Chondrocyte (in vitro differentiated cells): ENCODE measurements at places on chromosomes 2 and 18. TPM values are rescaled to one million over a fixed set of nuclear protein-coding genes. Genes with fewer than 3 reads are reported as not detected.

Gene SERPINB8
- total RNA-seq, result 10.2 to 13.6 TPM (median 12.0 TPM) in 3 replicates

Gene RBM44
- 0.48 to 0.54 TPM (median 0.50 TPM) in 3 replicates for total RNA-seq

Gene KCNF1
- total RNA-seq, result not detected in 3 replicates

Gene REG3A
- total RNA-seq, result not detected in 3 replicates

Gene RAD51AP2
- total RNA-seq, result not detected in 3 replicates

Gene HOXD3
- not detected in 3 replicates for total RNA-seq

Gene ATP8B1
- total RNA-seq, result 28.1 to 38.3 TPM (median 35.4 TPM) in 3 replicates

Gene CBLN2
- 3.5 to 3.7 TPM in 2 of 3 replicates, not detected in the other for total RNA-seq

Gene TPO
- total RNA-seq, result not detected in 3 replicates

Gene ACTG2
- total RNA-seq, result 173 to 1,480 TPM (median 1,439 TPM) in 3 replicates

Gene ASB1
- total RNA-seq, result 31.0 to 37.9 TPM (median 34.5 TPM) in 3 replicates

DNA sequence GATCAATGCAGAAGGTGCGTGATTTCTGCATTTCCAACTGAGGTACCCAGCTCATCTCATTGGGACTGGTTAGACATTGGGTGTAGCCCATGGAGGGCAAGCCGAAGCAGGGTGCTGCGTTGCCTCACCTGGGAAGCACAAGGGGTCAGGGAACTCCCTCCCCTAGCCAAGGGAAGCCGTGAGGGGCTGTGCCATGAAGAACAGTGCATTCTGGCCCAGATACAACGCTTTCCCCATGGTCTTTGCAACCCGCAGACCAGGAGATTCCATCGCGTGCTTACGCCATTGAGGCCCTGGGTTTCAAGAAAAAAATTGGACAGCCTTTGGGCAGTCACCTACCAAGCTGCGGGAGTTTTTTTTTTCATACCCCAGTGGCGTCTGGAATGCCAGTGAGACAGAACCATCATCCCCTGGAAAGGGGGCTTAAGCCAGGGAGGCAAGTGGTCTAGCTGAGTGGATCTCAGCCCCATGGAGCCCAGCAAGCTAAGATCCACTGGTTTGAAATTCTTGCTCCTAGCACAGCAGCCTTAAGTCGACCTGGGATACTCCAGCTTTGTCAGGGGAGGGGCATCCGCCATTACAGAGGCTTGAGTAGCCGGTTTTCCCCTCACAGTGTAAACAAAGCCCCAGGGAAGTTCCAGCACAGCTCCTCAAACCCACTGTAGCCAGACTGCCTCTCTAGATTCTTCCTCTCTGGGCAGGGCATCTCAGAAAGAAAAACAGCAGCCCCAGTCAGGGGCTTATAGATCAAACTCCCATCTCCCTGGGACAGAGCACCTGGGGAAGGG, 21.7 kb downstream of the TFPI start:
- H3K27ac ChIP-seq, result no peak overlapping the region
- H3K4me1 ChIP-seq, result peaks cover 43% of the 10 kb centered on the region
- H3K27me3 ChIP-seq, result no peaks in the 10 kb centered on the region

GRCh38 chr2:142991295-142991694, 113.8 kb downstream of the KYNU start:
- no peaks in the 10 kb centered on the region for H3K36me3 ChIP-seq
- H3K27me3 ChIP-seq, result no peaks in the 10 kb centered on the region
- H3K27ac ChIP-seq, result no peak overlapping the region
- H3K4me1 ChIP-seq, result peaks cover 5% of the 10 kb centered on the region

- H3K36me3 ChIP-seq, result no peaks in the 10 kb centered on the region
- no peak overlapping the region for H3K4me3 ChIP-seq
- peaks cover 41% of the 10 kb centered on the region for H3K27me3 ChIP-seq
Measured at GRCh38 chr2:121128741-121129659, 156.0 kb downstream of the TFCP2L1 start.

DNA sequence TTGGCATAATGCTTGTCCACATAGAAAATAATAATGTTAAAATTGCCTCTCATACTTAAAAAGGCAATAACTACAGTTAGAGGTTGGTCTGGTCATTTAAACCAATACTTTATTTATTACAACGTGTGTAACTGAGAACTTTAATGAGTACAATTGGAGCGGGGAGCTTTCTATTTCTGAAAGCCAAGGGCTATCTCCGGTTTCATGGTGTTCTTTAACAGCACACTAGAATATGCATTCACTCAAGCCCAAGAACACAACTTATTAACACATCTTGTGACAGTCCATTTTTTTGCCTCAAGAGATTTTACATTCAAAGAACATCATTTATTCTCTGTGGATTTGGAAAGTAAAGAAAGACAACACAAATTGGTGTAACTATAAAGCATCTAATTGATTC, 131.8 kb downstream of the KCNH7 start:
- DNase-seq, result no peak
- H3K27ac ChIP-seq, result no peak overlapping the region
- H3K4me3 ChIP-seq, result no peak overlapping the region
- H3K36me3 ChIP-seq, result no peaks in the 10 kb centered on the region
- H3K4me1 ChIP-seq, result no peaks in the 10 kb centered on the region

DNA sequence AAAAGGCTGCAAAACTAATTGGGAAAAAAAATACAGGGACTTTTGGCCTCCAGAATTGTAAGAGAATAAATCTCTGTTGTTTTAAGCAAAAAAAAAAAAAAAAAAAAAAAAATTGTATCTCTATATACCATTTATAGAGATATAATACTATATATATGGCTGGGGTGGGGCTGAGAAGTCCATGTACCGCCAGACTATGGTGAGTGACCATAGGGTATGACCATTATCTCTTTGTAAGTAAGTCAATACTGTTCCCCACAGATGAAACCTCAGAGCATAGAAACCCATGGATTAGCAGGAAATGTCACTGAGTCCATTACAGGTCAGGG, 117.1 kb upstream of the MCFD2 start:
- H3K36me3 ChIP-seq, result peaks cover 18% of the 10 kb centered on the region
- H3K4me3 ChIP-seq, result no peak overlapping the region
- peak overlapping the region; percentile 99 for H3K27ac ChIP-seq
- no peak for DNase-seq
- no peaks in the 10 kb centered on the region for H3K27me3 ChIP-seq

- H3K4me1 ChIP-seq, result peaks cover 14% of the 10 kb centered on the region
- peak overlapping the region; percentile 90 for H3K27ac ChIP-seq
- peak overlapping the region; percentile 1 for H3K4me3 ChIP-seq
- peaks cover 8% of the 10 kb centered on the region for H3K27me3 ChIP-seq
- H3K36me3 ChIP-seq, result no peaks in the 10 kb centered on the region
Measured at GRCh38 chr2:131016826-131017741, 76.2 kb downstream of the FAM168B start.

GRCh38 chr2:71938659-71939587, 208.7 kb downstream of the CYP26B1 start:
- H3K27ac ChIP-seq, result no peak overlapping the region
- no peaks in the 10 kb centered on the region for H3K36me3 ChIP-seq
- DNase-seq, result no peak
- H3K4me1 ChIP-seq, result peaks cover 23% of the 10 kb centered on the region
- no peak overlapping the region for H3K4me3 ChIP-seq

GRCh38 chr2:156765043-156765442, 328.9 kb downstream of the GPD2 start:
- no peak overlapping the region for H3K27ac ChIP-seq
- H3K27me3 ChIP-seq, result no peaks in the 10 kb centered on the region
- H3K4me3 ChIP-seq, result no peak overlapping the region

- H3K4me3 ChIP-seq, result no peak overlapping the region
- DNase-seq, result no peak
- H3K27ac ChIP-seq, result peak overlapping the region; percentile 60
- no peaks in the 10 kb centered on the region for H3K27me3 ChIP-seq
Measured at GRCh38 chr2:172283476-172283875, 143.9 kb upstream of the ITGA6 start.

- no peak overlapping the region for H3K27ac ChIP-seq
- DNase-seq, result no peak
- H3K4me1 ChIP-seq, result no peaks in the 10 kb centered on the region
- no peak overlapping the region for H3K4me3 ChIP-seq
- H3K36me3 ChIP-seq, result no peaks in the 10 kb centered on the region
Measured at GRCh38 chr18:42707080-42707479, 408.4 kb downstream of the RIT2 start.

DNA sequence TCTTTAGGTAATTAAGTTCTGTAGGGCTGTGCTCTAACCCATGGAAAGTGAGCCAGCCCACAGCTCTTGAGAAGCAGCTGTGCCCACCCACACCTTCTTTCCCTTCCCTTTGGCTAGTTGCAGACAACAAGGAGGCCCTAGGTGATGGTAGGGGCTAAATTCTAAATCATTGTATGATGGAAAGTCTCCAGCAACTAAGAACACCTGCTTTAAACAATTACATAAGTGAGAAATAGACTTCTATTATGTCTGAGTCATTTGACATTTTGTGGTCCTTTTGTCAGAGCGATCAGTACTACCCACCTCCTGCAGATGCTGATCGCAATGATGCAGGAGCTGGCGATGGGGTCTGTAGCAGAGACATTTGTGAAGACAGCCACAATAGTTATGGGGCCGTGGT, 79.6 kb downstream of the TEX51 start:
- DNase-seq, result no peak
- no peak overlapping the region for H3K4me3 ChIP-seq
- peaks cover 7% of the 10 kb centered on the region for H3K27me3 ChIP-seq
- no peak overlapping the region for H3K27ac ChIP-seq
- no peaks in the 10 kb centered on the region for H3K36me3 ChIP-seq

- H3K4me3 ChIP-seq, result no peak overlapping the region
- no peaks in the 10 kb centered on the region for H3K27me3 ChIP-seq
- peaks cover 29% of the 10 kb centered on the region for H3K4me1 ChIP-seq
- no peak for DNase-seq
- H3K27ac ChIP-seq, result peak overlapping the region; percentile 54
Measured at GRCh38 chr2:144370937-144371584, 148.9 kb downstream of the ZEB2 start.

- DNase-seq, result no peak
- H3K27me3 ChIP-seq, result no peaks in the 10 kb centered on the region
- no peak overlapping the region for H3K4me3 ChIP-seq
Measured at GRCh38 chr2:199329466-199329865, 128.3 kb downstream of the SATB2 start.

DNA sequence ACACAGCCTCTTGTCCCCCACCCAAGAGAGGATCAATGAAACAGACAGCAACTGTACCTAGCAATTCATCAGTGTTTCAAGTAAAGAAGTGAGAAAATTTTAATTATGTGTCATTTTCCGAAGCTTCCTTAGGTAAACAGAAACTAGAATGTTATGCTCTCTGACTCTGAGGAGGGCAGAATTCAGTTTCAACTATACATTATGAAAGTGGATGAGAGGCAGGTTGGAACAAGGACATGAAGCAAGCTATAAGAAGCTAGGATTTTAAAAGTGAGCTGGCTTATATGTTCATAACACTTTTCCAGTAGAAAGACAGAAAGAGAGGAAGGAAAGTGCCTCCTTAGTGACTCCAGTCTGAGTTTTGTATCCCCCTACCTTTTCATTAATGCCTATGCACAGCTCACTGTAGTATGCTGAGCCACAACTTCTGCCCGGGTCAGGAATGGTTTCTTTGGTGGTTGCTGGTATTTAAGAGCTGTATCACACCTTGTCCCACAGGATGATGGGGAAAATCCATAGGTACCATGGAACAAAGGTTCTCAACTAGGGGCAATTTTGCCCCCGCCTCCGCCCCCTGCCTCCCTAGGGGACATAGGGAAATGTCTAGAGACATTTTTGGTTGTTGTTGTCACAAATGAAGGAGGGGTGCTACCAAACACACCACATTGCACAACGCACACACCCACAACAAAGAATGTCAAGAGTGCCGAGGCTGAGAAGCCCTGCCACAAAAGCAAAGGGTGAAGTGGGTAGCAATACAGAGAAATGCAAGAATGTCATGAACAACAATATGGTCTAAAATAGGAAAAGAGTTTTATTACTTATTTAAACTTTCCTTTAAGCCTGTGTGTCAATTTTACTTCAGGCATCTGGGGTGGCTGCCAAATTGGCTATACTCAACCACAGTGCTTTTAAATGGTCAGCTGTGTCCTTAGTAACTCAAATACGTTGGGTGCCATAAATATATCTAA, 161.0 kb upstream of the ZFP36L2 start:
- peak overlapping the region; percentile 73 for H3K27ac ChIP-seq
- H3K4me3 ChIP-seq, result no peak overlapping the region
- no peak for DNase-seq
- H3K36me3 ChIP-seq, result no peaks in the 10 kb centered on the region
- no peaks in the 10 kb centered on the region for H3K27me3 ChIP-seq
